ENCODE measurements at places on chromosomes 12 and 14.

DNA sequence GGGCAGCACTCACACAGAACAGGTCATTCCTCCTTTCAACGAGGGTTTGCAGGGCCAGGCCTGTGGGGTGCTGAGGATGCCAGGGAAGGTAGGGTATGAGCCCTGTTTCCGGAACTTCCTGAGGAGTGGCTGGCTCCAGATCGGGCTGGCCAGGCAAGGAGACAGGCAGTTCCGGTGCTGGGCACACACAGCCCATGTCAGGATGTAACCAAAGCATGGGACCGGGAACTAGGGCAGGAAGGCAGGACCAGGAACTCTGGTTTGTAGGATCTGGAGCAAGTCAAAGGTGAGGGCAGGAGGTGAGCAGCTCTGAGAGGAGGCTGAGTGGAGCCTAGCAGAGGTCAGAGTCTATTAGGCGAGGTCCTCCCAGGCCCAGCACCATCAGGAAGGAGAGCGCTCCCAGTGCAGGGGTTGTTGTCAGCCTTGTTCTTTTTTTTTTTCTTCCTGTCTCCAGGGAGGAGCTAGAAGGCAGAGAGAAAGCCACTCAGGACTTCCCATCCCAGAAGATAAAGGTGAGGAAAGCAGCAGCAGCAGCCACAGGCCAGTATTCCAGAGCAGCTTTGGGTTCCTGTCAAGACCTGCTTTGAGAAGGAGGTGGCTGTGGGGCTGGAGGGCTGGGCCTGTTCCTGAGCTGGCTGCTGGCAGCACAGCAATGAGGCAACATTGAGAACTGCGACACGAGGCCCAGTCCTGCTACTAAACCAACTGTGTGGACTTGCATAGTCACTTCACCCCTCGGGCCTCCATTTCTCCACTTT lies 49.0 kb upstream of the PTGR2 start:
- no peak for DNase-seq

GRCh38 chr14:89957376-89957775 lies 1.6 kb downstream of the TDP1 start:
- DNase-seq, result no peak

GRCh38 chr14:92551044-92551841 lies 37.7 kb downstream of the RIN3 start:
- peak; percentile 76 for DNase-seq

DNA sequence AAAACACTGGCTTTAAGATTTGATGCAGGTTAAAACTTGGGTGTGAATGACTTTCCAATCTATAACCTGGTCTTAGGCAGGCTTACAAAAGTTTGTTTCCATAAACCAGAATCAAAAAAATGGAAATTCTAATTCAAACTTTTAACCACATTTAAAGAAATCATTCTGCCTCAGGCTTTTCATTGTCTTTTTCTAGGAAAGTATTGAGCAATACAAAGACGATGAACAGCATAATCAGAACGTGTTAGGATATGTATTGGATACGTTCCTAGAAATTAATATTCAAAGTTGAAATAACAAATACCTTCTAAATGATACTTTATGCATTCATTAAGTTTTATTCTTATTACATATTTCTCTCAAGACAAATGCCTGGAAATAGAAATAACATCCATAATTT lies 172.9 kb downstream of the CEP128 start:
- DNase-seq, result no peak

GRCh38 chr12:2161473-2161872 lies 108.7 kb downstream of the CACNA1C start:
- DNase-seq, result no peak

GRCh38 chr12:127284870-127285431 lies 982.0 kb upstream of the TMEM132C start:
- peak; percentile 32 for DNase-seq

GRCh38 chr14:60242429-60242828 lies 6.6 kb upstream of the PPM1A start:
- peak; percentile 32 for DNase-seq

DNA sequence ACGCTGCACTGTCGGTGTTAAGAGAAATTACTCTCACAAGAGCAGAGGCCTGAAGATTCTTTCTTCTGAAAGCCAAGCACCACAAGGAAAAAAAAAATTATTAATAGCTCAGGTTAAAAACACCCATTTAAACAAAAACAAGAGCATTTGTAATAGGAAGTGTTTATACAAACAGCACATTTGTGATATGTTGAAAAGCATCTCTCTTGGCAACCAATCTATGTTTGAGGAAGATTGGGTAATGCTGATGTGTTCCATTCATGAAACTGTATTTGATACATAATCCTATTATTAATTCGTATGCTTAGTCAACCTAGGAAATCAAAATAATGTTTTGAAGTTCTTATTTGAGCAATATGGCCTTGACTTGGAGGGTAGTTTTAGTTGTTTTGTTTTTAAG lies 36.5 kb downstream of the SSPN start:
- DNase-seq, result no peak

DNA sequence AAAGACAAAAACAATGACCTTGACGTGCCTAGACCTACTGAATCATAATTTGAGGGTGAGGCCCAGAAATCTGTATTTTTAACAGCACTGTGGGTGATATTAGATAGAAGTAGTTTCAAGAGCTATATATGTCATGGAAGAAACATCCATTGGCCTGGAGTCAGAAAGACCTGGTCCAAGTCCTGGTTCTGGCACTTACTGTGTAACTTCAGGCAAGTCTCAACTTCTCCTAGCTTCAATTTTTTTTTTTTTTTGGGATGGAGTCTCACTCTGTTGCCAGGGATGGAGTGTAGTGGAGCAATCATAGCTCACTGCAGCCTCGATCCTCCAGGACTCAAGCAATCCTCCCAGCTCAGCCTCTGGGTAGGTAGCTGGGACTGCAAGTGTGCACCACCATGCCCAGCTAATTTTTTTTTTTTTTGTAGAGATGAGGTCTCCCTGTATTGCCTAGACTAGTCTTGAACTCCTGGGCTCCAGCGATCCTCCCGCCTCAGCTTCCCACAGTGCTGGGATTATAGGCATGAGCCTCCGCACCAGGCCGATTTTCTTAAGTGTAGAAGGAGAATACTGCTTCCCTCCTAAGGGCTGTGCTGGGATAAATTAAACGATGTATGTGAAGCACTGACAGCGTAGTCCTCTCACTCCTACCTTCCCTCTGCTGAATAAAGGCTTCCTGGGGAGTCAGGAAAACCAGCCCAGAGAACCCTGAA lies 14.3 kb upstream of the GPX2 start:
- no peak for DNase-seq

- DNase-seq, result no peak
Measured at GRCh38 chr12:116280595-116281290, 3.2 kb upstream of the MED13L start.
